HTR-8/SVneo (cell line): ENCODE measurements at places on chromosomes 2 and 18.
A peak's percentile ranks its signal among the peaks of the same experiment; 100 is the strongest.

DNA sequence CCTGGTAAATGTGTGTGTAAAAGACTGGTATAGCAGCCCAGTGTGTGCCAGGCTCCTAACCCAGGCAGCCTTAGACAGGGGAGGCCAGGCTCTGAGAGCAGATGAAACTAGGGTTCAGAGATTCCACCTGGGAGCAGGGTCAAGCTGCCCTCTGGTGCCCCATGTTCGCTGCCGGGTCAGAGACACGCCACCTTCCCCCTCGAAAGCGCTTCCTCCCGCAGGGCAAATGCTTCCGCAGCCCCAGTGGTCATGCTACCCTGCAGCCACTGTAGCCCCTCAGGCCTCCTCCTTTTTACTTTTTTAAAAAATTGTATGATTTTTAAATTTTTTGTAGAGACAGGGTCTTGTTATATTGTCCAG is 10.6 kb upstream of the KLF11 start:
- DNase-seq: no peak

DNA sequence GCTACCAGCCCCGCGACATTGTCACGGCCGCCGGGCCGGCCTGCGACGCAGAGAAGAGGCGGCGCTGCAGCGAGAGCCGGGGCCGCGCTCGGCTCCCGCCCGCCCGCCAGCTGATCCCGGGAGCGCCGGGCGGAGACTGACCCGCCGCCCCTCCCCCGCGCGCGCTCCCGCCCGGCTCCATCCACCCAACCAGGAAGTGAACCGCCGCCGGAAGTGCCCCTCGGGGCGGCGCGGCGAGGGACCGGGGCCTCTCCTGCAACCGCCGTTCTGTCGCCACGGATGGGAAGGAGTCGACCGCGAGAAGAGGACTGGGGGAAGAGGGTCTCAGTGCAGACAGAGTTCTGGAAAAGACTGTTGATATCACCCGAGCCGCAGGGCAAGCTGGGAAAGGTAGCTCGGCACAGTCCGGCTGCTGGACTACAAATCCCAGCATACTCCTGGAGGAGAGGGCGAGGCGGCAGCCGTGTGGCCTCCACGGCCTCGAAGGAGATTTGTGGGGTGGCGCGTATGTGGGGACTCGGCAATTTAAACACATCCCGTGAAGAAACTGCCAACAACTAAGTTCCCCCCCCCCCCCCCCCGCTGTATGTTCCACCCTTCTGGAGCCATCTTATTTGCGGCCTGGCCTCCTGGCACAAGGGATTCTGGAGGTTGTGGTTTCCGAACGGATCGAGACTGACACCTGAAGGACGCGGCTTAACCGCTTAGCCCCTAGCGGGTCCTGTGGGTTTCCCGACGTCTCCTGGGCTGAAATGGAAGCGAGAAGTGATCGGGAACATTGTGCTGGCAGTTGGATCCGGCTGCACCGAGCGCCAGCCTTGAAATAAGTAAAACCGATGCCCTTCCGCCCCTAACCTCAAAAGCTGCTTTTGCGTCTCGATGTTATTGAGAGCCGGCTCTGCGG is at the start of gene AAK1:
AAK1 (minus strand) TSS at position 138 of the 904 bp plus-strand sequence. CDS start 699 bp downstream, outside the sequence.
- DNase-seq: peak; percentile 86

GRCh38 chr2:106531676-106532214 is 44.6 kb downstream of the CD8B2 start:
- no peak for DNase-seq

DNA sequence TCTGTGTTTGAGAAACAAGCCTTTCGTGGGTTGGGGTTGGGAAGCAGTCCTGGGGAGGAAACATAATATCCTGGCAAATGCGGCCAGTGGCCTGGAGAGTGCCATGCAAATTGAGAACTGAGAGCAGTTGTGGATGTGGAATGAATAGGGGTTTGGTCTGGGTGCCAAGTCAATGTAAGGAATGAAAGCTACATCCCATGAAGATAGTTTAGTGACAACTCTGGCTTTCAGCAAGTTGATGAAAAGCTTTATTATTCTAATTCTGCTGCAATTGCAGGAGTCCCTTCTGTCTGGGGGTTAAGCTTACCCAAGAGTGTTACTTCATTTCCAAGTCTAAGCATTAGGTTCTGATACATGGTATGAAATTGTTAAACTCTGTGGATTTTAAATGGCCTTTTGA is 771.6 kb downstream of the DPP10 start:
- DNase-seq: no peak

- DNase-seq: peak; percentile 76
These were observed 38.7 kb downstream of the MCFD2 start for GRCh38 chr2:46876741-46877384.

- DNase-seq: peak; percentile 74
These were observed 33.4 kb upstream of the KLHL29 start for GRCh38 chr2:23351388-23352141.

GRCh38 chr2:19532547-19533196 is 174.2 kb upstream of the OSR1 start:
- DNase-seq: no peak

- DNase-seq: no peak
These were observed 97.2 kb downstream of the VAPA start for GRCh38 chr18:10011061-10011460.

DNA sequence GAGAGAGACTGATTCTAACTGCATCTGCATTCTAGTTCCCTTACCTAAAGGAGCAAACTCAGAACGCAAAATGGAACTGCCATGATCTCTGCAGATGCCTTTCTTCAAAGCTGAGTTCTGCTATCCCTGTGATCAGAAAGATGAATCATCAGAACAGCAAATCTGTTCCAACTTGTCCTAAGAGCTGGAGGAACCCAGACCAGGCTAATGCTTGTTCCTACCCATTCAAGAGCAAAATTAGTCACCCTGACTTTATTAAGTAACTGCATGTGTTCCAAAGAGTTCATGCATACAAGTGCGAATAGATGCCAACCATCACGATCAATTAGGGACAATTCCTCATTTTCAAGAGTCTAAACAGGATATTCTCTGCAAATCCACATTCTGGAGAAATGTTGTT is 46.5 kb downstream of the MBP start:
- no peak for DNase-seq

GRCh38 chr18:9102508-9103375 is at the start of gene NDUFV2:
Gene NDUFV2, plus strand, starts transcription at chr18:9102699. Its CDS starts 45 bp downstream, at chr18:9102744.
- DNase-seq: peak; percentile 91

- no peak for DNase-seq
These were observed 2.6 kb downstream of the SLC66A2 start for GRCh38 chr18:79948719-79949411.

GRCh38 chr2:176165370-176166050 is 8.4 kb downstream of the HOXD3 start:
- no peak for DNase-seq

DNA sequence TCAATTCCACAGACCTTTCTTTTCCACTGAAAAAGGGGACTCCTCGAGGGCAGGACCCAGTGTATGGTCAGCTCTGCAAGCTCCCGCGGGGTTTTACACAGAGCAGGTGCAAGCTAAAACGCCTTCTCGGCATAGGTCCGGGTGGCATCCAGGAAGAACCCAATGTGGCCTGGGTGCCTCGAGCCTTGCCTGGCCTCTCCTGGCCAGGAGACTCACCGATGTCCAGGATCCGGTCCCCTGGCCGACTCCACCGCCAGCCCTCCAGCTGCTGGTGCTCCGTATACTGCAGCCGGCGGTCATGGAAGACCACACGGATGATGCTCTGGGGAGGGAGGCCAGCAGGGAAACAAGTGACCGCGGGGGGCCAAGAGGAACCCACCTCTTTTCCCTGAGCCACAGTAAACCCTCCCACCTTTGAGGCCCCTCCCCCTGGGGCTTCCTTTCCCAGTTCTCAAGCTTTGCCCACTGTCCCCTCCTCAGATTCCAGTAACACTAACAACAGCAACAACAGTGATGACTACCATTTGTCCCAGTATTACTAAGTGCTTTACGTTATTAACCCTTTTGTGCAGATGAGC is 36.1 kb downstream of the TFCP2L1 start:
- no peak for DNase-seq

DNA sequence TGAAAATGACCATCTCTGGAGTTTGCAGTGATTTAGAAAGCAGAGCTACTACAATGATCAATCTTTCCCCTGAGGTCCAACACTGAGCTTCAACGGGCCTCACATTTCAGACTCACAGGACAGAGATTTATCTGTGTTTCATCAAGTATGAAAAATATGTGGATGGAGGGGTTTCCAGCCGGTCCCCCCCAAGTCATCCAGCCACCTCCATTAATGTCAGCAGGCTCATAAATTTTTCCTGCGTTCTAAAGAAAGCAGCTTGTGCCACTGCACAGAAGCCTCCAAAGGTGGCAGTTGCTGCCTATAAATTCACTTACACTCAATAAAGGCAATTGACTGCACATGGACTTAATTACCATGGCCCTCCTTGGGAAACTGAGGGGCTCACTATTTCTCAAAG is 117.4 kb upstream of the ACKR3 start:
- DNase-seq: no peak

- DNase-seq: no peak
These were observed 505.9 kb downstream of the EIPR1 start for GRCh38 chr2:2871480-2872308.

DNA sequence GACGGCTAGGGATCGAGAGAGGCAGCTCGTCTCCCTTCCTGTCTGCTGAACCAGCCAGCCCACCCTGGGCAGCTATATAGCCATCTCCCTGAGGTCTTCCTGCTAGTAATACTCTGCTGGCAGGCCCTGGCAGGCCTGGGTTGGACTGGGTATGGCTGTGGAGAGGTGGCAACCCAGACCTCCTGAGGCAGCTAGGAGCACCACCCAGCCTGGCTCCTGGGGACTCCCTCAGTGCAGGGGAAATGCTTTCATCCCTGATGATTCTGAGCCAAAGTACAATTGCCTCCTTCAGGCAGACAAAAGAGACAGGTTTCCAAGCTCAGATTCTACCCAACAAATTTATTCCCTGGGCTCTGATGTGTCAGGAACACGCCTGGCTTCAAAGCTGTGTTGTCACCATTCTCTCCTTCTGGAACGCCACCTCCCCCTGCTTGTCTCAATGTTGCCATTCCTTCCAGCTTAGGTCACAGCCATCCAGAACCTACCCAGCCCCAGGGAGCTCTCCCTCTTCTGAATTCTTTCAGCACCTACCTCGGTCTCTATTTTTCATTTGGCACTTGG is 4.7 kb upstream of the DNAJB2 start:
- DNase-seq: peak; percentile 80

DNA sequence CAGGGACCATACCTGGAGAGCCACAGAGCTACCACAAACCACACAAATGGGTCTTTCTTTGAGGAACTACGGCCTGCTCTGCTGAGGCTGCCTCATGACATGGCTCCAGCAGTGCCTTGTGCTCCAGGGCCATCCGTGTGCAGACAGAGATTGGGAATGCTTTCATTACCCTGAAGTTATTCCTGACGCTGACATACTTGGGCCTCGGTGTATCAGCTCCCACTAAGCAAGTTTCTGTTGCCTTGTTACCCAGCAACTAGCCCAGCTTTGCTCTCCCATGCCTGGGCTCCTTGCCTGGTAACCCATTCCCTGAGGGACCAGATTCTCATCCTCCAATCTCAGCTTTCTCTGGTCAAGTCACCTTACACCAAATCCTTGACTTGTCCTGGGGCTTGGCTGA is 80.3 kb upstream of the FZD7 start:
- no peak for DNase-seq

DNA sequence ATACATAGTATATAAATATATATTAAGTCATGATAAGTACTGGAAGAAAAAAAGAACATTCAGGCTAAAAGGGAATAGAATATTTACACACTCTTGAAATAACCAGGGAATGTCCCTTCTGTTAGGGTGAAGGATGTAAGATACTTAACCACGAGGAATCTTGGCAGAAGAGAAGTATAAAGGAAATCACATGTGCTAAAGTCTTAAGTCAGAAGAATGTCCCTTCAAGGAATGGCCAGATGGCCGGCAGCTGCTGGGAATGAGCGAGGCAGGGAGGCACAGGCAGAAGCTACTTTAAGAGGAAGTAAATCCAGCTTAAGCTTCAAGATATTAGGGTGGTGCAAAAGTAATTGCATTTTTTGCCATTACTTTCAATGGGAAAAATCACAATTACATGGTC is 5.5 kb downstream of the CCDC102B start:
- DNase-seq: no peak

DNA sequence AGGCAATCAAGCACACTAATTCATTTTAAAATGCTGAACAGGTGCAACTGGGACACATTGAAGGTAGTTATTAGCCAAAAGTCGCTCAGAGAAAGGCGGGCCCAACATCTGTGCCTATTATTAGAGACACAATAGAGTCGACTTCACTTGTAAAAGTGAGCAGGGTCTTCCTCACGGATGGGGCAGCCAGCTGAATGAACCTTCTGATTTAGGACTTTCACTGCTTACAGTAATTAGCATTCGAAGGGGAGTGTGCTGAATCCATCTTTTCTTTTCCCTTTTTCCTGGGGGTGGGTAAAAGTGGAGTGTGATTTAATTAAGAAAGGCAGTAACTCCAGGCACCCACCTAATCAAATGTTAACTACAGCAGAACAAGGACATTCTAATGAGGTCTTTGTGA is 677.7 kb downstream of the DCDC2C start:
- no peak for DNase-seq

DNA sequence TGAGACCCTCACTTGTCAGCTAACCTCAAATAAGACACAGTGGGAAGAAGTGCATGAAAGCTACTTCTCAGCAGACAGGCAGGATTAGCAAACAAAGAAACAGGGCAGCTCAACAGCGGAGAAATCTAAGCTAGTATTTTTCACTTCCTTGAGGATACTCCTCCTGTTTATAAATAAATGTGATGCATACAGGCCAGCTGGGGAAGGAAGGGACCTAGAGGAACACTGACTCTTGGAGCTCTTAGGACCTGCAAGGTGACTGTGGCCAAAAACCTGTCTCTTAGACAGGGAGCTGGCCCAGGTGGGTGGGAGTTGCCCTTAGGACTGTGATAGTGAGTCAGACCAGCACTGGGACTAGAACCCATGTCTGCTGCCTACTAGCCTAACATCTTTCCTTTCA is 4.8 kb downstream of the REEP1 start:
- DNase-seq: no peak

DNA sequence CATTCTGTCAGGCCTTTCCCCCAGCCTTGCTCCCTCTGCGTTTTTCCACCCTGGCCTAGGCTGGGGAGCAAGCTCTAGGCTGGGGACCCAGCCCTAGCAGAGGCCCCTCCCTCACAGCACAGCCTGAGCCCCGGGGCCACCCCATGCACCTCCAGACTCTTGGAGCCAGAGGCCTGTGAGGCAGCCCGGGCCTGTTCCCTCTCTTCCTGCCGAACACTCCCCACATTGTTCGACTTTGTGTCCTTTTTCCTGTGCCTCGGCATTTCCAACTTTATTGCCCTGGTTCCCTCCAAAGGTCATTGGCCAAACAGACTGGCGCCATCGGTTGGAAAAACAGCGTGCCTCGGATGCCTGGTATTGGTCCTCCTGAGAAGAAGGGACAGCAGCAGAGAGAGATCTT is 79.7 kb downstream of the HS1BP3 start:
- DNase-seq: no peak

GRCh38 chr2:207768168-207768865 is 1.4 kb downstream of the FZD5 start:
- peak; percentile 28 for DNase-seq

GRCh38 chr2:1841903-1842791 is 97.8 kb upstream of the PXDN start:
- no peak for DNase-seq
